NCI-H1092 (cell line): ENCODE measurements at places on chromosomes 5 and 9.

- DNase-seq = no peak
Observed at GRCh38 chr9:112500842-112501241, 14.2 kb downstream of the KIAA1958 start.

DNA sequence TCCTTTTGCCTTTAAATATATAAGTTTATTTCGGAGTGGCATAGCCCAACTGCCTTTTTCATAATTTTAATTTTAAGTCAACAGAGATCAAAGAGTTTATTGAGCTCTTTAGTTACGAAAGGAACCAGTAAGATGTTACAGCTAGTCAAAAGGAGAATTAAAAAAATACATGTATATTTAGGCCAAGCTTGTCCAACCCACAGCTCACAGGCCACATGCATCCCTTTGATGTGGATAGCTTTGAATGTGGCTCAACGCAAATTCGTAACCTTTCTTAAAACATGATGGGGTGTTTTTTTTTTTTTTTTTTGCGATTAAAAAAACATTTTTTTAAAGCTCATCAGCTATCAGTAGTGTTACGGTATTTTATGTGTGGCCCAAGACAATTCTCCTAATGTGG lies 50.2 kb upstream of the IL31RA start:
- no peak for DNase-seq

DNA sequence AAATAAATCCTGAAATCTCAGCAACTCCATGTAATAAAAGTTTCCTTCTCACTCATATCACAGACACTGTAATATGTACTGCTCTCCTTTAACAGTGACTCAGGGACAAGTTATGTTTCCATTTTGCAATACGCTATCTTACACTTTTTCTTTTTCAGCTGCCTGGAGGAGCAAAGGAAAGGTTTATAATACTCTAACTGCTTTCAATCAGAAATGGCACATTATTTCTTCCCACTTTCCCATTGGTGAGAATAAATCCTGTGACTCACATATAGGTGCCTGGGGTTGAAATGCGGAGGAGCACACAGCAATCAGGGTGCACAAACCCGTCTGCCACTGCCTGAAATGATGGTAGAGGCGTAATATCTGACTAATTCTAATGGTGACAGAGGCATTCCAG lies 186.6 kb downstream of the HINT1 start:
- no peak for DNase-seq

- no peak for DNase-seq
Observed at GRCh38 chr5:87302061-87302460, 34.4 kb downstream of the RASA1 start.

- no peak for DNase-seq
Observed at GRCh38 chr9:75996726-75997125, 106.3 kb downstream of the PCSK5 start.

GRCh38 chr5:74319076-74319475 lies 321.5 kb downstream of the ENC1 start:
- no peak for DNase-seq

DNA sequence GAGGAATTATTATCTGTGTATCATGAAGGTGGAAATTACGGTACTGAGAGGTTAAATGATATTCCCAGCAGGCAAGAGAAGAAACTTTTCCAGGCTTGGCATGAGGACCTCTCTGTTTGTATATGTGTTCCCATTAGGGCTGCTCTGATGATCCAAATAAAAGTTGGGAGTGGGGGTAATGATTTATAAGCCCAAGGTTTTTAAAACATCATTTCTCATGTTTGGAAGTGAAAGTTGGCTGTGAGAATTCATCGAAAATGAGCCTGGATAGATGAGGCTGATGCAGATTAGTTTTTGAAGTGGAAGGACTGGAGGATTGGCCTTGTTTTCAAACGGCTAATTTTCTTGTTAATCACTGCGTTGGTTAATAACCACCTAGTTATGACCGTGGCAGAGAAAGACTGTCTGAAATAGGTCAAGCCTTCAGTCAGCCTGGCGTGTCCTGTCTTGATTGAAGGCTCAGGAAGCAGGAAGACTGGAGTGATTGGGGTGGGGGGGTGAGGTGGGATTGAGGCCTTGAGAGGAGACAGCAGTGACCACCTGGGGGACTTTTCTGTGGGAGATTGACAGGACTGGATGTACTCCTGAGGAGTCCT lies 391.0 kb upstream of the WWC1 start:
- DNase-seq = no peak
